HCT116 (cell line): ENCODE measurements at places on chromosomes 5 and 9.

DNA sequence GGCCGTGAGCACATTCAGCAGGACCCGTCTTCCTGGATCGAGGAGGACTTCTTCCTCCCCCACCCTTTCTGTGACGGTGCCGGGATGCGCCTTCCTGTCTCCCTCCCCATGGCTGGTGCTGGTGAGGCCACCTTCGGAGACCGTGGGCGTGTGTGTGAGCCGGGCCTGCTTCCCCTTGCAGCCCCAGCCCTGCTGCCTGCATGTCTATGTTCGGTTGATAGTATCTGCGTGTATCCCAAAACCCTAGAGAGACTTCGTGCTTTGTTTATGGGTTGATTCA lies 12.8 kb downstream of the CEP72 start:
- DNase-seq: no peak

- no peak for DNase-seq
Observed at GRCh38 chr5:160231783-160232342, 2.6 kb downstream of the FABP6 start.

- no peak for DNase-seq
Observed at GRCh38 chr5:155908543-155908942, 418.4 kb upstream of the SGCD start.

- no peak for DNase-seq
Observed at GRCh38 chr5:159833846-159834245, 82.4 kb upstream of the ADRA1B start.

GRCh38 chr5:143676802-143677201 lies 135.2 kb upstream of the HMHB1 start:
- DNase-seq: no peak

- DNase-seq: no peak
Observed at GRCh38 chr9:129775448-129775798, 22.6 kb upstream of the PTGES start.

- no peak for DNase-seq
Observed at GRCh38 chr5:51829691-51830090, 446.4 kb downstream of the ISL1 start.

DNA sequence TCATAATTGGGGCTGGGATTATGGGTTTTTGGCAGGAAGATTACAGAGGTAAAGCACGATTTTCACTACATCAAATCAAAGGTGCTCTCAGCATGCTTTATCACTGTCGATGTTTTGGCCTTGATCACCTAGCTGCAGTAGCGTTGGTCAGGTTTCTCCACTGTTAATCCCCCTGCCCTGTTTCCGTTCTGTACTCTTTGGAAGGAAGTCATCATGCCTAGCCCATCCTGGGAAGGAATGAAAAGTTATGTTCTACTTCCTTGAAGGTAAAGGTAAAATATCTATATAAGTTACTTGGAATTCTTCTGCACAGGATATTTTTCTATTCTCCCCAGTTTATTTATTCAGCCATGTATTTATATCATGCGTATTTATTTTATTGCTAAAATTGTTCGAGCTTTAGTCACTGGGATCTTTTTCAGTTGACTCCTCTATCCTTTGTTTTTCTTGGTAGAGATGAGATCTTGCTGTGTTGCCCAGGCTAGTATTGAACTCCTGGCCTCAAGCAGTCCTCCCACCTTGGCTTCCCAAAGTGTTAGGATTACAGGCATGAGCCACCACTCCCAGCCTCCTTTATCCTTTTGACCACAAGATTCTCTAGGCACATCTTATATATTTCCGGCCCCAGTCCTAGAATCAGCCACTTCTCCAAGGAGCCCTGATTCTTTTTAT lies 25.3 kb downstream of the FAF2 start:
- DNase-seq: no peak

DNA sequence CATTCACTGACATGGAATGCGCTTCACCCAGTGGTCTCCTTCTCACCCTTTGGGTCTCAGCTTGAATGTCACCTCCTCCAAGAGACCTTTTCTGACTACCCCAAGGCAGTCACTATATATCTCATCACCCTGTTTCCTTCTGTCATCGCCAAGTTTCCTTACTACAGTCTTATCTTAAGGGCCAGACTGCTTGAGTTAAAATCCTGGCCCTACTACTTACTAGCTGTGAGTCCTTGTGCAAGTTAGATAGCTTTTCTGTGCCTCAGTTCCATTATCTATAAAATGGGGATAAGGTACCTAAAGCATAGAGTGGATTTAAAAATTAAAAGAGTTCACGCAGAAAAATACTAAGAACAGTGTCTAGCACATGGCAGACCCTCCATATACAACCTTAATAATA lies 132.4 kb downstream of the GABBR2 start:
- DNase-seq: no peak

DNA sequence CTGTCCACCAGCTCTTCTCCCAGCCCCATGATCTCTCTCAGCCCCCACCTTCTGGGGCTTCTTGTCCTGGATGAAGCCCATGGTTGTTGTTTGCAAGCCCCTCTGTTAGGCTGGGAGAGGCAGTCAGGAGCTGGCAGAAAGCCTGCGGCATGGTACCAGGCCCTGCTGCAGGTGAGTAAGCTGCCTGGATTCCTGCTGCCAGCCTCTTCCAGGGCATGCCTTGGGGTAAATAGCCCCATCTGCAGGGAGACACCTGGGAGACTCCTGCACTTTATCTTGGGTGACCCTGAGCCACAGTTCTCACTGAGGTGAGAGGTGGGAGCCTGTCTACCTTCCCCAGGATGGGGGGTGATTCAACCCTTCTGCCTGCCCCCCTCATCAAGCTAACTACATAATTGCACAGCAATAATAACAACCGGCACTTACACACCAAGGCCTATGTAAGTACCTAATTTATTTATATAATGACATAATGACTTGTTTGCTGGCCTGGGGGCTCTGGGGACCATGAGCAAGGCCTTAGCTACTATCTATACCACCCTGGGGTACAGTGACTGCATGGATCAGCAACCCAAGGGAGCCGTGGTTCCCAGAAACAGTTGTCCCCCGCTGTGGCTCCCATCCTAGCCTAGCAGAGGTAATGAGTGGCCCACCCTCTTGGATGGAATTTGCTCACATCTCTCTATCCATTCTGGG lies 116.0 kb downstream of the PSD2 start:
- DNase-seq: no peak

GRCh38 chr5:139146809-139147482 lies 51.2 kb downstream of the SIL1 start:
- no peak for DNase-seq

- DNase-seq: no peak
Observed at GRCh38 chr5:179912951-179913350, 5.3 kb upstream of the TBC1D9B start.
